ENCODE measurements at places on chromosomes 1 and 21. TPM values are rescaled to one million over a fixed set of nuclear protein-coding genes. Genes with fewer than 3 reads are reported as not detected.

Gene HHAT
- total RNA-seq = 1.5 TPM

DNA sequence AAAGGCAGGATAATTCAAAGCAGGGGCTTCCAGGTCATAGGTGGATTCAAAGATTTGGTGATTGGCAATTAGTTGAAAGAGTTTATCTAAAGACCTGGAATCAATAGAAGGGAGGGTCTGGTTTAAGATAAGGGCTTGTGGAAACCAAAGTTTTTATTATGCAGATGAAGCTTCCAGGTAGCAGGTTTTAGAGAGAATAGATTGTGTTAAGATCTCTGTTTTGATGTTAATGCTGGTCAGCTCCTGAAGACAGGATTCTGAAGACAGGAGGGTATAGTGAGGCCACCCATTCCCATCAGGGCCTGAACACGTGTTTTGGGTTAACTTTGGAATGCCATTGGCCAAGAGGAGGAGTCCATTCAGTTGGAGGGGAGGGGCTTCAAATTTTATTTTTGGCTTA, 6.1 kb upstream of the PTBP2 start:
- no peaks in the 10 kb centered on the region for H3K36me3 ChIP-seq
- H3K4me3 ChIP-seq = no peak overlapping the region
- no peak for DNase-seq
- peaks cover 17% of the 10 kb centered on the region for H3K27me3 ChIP-seq
- H3K4me1 ChIP-seq = no peaks in the 10 kb centered on the region
- no peak overlapping the region for H3K27ac ChIP-seq

DNA sequence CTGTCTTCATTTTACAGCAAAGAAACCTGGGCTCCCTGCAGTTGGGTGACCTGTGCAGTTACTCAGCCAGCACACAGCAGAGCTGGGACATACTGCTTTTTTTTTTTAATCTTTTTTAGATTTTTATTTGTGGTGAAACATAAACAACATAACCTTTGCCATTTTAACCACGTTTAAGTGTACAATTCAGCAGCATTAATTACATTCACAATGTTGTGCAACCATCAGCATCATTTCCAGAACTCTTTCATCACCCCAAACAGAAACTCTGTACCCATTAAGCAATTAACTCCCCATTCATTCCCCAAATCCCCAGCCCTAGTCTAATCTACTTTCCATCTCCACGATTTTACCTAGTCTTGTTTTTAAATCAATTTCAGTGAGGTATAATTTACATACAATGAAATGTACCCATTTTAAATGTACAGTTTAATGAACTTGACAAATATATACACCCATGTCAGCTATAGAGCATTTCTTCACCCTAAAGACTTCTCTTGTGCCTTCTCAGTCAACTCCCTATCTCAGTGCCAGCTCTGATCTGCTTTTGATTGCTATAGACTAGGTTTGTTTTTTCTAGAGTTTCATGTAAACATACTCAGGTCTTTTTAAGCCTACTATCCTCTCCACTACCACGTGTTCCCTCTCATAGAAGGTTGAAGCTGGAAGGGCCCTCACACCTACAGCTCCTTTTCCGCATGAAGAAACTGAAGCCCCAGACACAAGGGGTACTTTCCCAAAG, 37.8 kb upstream of the C8B start:
- no peaks in the 10 kb centered on the region for H3K4me1 ChIP-seq
- no peak overlapping the region for H3K4me3 ChIP-seq
- no peak overlapping the region for H3K27ac ChIP-seq
- H3K27me3 ChIP-seq = no peaks in the 10 kb centered on the region

Gene NUP210L
- 0.04 TPM for total RNA-seq

Gene OR2L8
- not detected for total RNA-seq

Measured in activated CD4-positive, alpha-beta T cell treated with anti-CD3 and anti-CD28 coated beads, Interleukin-2, amount 10 ng/mL, durations not matched to agents 7 days and 5 days (primary cell).